ENCODE measurements at places on chromosomes 7 and 10. TPM values are rescaled to one million over a fixed set of nuclear protein-coding genes. Genes with fewer than 3 reads are reported as not detected.

GRCh38 chr10:119770928-119771327, 45.1 kb downstream of the INPP5F start:
- DNase-seq = no peak

Gene HMX3
- not detected for polyA plus RNA-seq

Gene HTR5A
- polyA plus RNA-seq = not detected

- DNase-seq = no peak
Observed at GRCh38 chr7:152122540-152122939, 97.1 kb downstream of the GALNT11 start.

DNA sequence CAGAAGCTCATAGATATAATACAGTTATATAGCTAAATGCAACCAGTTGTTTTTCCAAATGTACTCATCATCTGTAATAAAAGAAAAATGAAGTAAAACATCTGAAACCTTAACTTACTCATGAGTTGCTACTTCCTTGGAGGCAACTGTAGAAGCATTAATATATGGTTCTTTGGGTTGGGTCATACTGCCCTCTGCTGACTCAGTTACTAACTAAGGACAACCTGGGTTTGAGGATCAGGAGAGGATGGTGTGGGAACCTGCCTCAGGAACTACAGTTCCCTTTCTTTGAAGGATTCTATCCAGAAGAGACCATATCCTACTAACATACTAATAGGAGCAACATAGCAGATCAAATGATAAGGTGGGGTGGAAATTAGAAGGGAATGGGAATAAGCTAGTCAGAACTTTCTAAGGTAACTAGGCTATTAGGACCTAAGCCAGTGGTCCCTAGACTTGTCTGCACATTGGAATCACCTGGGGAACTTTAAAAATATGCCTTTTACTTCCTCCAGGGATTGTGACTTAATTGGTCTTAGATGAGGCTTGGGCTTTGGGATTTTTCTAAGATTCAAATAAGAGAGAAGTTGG, 20.7 kb downstream of the COX15 start:
- DNase-seq = peak; percentile 41

Gene ANXA11
- 100 TPM for polyA plus RNA-seq

DNA sequence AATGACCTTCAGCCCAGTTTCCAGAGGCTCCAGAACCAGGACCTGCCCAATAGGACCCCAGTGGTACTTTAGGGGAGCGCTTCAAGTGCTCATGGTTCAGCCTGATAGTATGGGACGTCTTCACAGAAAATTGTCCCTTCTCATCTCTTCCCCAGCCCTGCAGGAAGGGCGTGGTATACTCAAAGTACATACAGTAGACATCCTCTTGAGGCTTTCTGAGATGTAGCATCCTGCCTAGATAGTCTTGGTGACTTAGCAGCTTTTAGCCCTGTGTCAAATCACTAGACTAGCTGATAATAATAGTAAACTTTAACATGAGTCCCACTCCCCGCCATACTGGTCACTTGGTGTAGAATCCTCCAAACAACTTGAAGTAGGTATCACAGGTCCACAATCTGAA, 193.2 kb downstream of the CYP26A1 start:
- no peak for DNase-seq

Gene MEIG1
- not detected for polyA plus RNA-seq

DNA sequence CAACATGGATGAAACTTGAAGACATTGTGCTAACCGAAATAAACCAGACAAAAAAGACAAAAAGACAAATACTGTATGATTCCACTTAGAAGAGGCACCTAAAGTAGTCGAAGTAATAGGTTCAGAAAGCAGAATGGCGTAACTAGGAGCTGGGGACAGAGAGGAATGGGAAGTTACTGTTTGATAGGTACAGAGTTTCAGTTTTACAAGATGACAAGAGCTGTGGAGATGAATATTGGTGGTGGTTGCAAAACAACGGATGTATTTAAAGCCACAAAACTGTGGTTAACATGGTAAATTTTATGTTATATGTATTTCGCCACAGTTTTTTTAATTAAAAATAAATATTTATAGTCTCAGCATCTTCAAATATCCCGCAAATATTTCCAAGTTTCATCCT, 64.1 kb upstream of the DIP2C start:
- DNase-seq = no peak

Gene FRAT1
- 1.5 TPM for polyA plus RNA-seq

GRCh38 chr10:122342293-122343134, 32.0 kb upstream of the PLEKHA1 start:
- DNase-seq = peak; percentile 52

Gene APBB1IP
- 1.9 TPM for polyA plus RNA-seq

- DNase-seq = no peak
Observed at GRCh38 chr7:151032936-151033863, 5.0 kb downstream of the ABCB8 start.

DNA sequence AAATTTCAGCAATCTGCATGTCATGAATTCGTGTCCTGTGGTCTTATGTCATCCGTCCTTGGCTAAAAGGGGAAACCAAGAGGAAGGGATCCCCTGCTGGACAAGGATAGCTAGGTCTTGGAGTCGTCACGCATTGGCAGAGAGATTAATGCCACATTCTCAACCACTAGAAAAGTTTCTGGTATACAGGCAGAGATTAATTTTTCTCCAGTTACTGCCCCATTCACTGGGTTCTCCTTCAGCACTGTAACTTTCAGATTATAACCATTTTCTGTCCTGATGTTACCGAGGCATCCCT, 1060.6 kb upstream of the AUTS2 start:
- DNase-seq = no peak

Gene GHRHR
- 1.1 TPM for polyA plus RNA-seq

- DNase-seq = no peak
Observed at GRCh38 chr7:131610007-131610406, 53.6 kb upstream of the PODXL start.

- DNase-seq = no peak
Observed at GRCh38 chr10:93224005-93224779, 150.5 kb downstream of the CYP26A1 start.

Gene LRRC27
- 6.0 TPM for polyA plus RNA-seq

Gene NSUN6
- polyA plus RNA-seq = 17.2 TPM

GRCh38 chr7:28550580-28551186, 138.4 kb downstream of the CREB5 start:
- no peak for DNase-seq

DNA sequence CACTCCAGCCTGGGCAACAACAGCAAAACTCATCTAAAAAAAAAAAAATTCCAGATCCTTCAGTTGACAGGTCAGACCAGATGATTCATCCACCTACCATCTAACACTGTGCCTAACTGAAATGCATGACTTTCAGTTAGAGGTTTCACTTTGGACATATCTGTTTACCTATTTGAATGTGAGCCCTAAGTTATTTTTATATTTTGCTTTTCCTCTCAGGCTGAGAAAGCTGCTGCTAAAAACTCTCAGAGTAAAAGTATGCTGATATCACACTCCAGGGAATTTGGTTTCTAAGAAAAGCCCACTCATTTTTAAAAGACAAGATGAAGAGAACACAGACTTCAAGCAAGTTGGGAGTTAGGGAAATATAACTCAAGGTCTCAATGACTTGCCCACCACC, 126.0 kb downstream of the SGMS1 start:
- peak; percentile 20 for DNase-seq

Gene SEMA3A
- polyA plus RNA-seq = 28.9 TPM

DNA sequence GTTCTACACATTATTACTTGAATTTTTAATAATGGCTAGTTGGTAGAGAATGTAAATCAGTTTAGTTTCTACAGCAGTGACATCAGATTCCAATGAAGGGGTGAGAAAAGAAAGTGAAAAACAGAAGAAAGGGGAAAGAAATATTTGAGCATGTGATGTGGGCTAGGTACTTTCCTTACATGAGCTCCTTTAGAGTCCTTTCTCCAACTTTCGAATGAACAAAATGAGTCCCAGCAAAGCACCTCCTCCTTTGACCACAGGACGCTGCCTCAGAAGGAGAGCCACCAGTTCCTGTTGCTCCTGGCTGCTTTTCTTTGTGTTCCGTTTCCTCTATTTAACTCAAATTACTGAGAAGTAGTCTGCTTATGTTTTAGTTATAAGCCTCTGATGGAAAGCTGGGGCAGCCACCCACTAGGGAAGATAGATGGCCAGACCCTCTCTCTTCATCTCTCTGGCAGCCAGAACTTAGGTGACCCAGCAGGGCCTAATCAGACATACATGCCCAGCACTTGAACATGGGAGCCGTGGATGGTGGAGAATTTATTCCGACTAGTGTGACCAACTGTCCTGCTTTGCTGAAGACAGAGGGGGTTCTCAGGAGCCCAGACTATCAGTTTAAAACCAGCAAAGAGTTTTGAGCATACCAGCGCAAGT, 82.4 kb upstream of the NME8 start:
- DNase-seq = no peak

Gene SUGCT
- 42.9 TPM for polyA plus RNA-seq

Gene GSDME
- not detected for polyA plus RNA-seq

GRCh38 chr7:71627651-71628050, 495.7 kb downstream of the GALNT17 start:
- DNase-seq = no peak

DNA sequence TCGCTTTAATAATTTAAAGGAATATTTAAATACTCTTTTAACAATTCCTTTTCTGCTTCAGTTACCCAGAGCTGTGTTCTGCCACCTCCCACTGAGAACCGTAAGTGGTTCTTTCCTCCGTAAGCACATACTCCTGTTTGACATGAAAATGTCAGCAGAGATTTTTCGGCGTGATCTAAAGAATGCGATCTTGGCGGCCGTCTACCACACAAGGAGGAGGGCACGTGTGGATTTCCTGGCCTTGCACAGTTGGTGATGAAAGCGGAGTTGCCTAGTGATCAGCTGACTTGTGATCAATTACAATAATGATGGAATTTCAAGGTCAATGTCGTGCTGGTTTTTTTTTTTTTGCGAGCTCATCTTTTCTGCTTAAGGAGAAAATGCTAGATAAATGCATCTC, 35.6 kb upstream of the INSIG1 start:
- no peak for DNase-seq

Gene NKX2-3
- polyA plus RNA-seq = 0.39 TPM

- peak; percentile 65 for DNase-seq
Observed at GRCh38 chr10:36574207-36574606, 551.2 kb upstream of the ANKRD30A start.

DNA sequence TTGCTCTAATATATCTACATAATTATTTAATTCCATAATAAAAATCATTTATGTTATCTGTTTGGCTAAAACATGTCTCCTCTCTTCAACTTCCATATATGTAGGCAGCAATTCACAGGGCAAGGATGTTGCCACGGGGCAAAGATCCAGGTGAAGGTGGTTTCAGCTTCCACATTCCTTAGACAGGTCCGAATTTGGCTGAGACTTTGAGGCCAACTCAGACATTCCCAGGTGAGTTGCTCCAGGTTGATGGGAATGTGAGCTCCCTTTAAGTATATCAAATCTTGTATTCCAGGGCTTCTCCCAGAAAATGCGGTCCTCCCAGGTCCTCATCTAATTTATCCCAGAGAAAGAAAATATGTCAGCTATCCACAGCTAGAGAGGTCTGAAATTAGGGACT, 15.1 kb upstream of the AOAH start:
- no peak for DNase-seq

Gene MOGAT3
- polyA plus RNA-seq = 31.6 TPM

DNA sequence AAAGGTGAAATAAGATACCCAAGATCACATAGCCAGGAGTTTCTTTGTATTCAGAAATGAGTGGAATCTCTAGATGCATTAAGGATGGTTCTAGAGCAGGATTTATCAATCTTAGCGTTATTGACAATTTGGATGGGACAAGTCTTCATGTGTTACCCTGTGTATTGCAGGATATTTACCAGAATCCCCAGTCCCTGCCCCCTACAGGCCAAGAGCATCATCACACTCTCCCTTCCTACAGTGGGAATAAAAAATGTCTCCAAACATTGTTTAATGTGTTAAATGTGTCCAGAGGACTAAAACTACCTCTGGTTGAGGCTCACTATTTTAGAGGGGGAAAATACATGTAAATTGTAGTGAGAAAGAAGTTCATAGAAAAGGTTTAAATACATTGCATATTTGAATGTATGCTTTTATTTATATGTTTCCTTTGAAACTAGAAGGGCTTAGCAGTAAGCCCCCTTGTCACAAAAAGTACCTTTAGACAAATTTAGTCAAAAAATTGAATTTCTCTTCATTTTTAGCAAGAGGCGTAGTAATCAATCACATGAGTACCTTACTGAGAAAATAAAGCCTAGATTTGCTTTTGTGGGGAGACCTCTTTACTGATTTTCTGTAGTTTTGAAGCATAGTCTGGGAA, 141.2 kb downstream of the MLLT10 start:
- no peak for DNase-seq

Gene SH2D4B
- 0.23 TPM for polyA plus RNA-seq

DNA sequence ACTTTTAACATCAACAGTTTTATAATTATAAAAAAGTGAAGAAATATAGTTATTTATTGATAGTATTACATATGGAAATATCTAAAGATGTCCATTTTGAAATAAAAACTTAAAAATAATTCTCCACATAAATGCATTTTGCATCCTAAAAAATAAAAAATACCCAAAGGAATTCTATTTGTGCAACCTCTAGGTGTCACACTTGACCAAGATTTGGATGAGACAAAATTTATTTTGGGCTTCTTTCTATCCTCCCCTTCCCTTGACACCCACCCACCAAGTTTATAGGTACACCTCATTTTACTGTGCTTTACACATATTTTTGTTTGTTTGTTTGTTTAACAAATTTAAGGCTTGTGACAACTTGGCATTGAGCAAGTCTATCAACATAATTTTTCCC, 3.3 kb upstream of the THSD7A start:
- no peak for DNase-seq

DNA sequence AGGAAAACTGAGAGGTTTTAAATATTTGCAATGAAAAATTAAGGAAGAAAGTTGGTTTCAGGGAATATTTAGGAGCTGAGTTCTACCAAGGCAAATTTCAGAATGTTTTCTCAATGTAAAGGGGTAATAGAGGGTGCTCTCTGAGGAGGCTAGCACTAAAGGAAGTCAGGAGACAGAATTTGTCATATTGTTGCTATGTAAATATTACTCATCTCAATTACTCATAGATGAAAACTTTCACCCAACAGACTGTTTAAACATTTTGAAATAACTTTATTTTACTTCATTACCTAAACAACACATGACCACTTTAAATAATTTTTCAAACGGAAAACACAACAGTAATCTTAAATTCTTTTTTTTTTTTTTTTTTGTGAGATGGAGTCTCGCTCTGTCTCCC, 274.8 kb upstream of the NRG3 start:
- no peak for DNase-seq

Gene HGF
- polyA plus RNA-seq = 5.3 TPM

- no peak for DNase-seq
Observed at GRCh38 chr10:45371560-45371959, 2.5 kb upstream of the ALOX5 start.

- DNase-seq = no peak
Observed at GRCh38 chr7:64685091-64685490, 19.2 kb downstream of the ZNF107 start.

Gene EPO
- 0.21 TPM for polyA plus RNA-seq

GRCh38 chr7:147980826-147981813, 609.4 kb upstream of the C7orf33 start:
- no peak for DNase-seq

Gene COL1A2
- 3,531 TPM for polyA plus RNA-seq

DNA sequence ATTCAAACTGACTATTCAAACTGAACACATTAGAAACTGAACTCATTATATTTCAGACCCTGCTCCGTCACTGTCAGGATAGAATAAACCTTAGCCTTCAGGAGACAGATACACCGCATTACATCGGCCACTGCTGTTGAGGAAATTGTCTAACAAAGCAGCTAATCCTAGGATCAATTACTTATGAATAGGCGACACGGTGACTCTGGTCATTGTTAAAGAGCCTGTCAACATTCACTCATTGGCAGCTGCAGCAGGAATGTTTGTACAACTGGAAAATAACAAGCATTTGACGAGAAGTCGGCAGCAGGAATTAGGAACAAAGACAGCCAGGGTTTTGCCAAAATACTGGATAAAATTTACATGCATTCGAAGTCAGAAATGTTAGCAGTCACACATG, 112.0 kb upstream of the MKX start:
- no peak for DNase-seq
